Activated T-helper 2 cell treated with anti-CD3 and anti-CD28 coated beads, Interferon-gamma antibody, Interleukin-2, Interleukin-4, amounts not matched to agents 10 μg/mL and 5 μg/mL and 100 μg/mL, durations not matched to agents 14 hours and 24 hours and 36 hours (primary cell): ENCODE measurements at places on chromosomes 1 and 21.

- DNase-seq, result no peak
Observed at GRCh38 chr1:229015806-229016205, 255.1 kb upstream of the RAB4A start.

GRCh38 chr1:226185141-226186036, 1.2 kb downstream of the ACBD3 start:
- no peak for DNase-seq

DNA sequence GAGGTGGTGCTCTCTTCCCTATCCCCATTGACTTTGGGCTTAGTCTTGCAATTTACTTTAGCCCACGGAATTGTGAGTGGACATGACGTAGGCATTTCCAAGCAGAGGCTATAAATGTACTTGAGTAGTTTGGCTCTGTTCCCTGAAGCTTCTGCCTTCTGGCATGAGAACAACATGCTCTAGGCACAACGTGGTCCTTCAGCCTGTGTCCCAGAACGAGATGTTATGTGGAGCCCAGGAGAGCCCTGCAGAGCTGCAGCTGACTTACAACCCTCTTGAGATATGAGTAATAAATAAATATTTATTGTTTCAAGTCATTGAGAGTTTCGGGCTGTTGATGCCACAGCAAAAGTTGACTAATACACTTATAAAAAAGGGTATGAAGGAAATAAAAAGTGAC, 105.2 kb upstream of the HMGB4 start:
- DNase-seq, result no peak

GRCh38 chr1:191889623-191890003, 268.6 kb upstream of the RGS18 start:
- DNase-seq, result no peak

GRCh38 chr1:79295967-79296366, 289.4 kb upstream of the ADGRL4 start:
- DNase-seq, result no peak

DNA sequence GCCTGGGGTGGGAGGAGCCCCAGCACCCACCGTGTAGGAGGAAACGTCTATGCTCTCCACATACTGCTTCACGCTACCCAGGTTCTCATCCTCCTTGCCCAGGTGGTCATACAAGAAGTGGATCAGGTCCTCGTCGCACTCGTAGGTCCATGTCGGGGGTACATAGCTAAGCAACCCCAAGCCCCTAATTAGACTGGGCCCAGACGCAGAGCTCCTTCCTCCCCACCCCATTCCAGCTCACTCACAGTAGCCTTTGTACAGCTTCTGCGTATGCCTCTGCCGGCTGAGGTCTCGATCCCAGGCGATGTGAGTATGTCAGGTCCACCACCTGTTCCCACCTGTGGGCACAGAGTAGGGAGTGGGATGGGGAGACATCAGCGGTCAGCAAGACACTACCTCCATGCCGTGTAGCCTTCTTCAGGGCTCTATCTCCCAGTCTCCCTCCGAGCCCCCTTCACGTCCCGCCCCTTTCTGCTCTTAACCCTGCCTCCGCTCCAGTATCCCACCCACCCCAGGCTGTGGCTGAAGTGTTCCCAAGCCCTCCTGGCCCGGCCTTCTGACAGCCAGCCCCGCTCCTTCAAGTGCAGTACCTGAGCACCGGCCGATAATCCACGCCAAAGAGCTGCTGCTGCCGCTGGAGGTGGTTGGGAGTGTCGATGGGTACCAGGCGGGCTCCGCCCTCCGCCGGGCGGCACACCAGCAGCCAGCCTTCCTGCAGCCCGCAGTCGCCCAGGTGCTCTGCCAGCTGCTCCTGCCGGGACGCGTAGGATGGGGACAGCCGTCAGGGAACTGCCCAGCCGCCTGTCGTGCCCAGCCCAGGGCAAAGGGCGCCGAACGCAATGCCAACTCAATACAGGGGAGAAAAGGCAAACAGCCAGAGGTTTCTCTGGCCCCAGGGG, 919 bp downstream of the HECTD3 start:
- DNase-seq, result no peak

GRCh38 chr1:228306275-228307217, 98.7 kb downstream of the OBSCN start:
- no peak for DNase-seq

DNA sequence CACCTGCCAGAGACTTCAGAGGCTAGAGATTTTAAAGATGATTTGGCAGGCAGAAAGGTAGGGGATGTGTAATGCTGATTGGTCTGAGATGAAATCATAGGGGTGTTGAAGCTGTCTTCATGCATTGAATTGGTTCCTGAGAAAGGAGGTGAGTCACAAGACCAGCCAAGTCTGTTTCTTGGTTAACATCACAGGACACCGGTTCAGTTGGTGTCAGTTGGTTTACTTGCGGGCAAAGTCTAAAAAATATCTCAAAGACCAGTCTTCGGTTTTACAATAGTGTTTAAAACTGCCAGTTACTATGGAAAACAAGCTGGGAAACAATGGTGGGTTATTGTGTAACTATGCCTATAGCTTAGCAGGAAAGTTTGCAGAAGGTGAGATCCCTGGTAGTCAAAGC, 305.9 kb downstream of the BARHL2 start:
- DNase-seq, result no peak

DNA sequence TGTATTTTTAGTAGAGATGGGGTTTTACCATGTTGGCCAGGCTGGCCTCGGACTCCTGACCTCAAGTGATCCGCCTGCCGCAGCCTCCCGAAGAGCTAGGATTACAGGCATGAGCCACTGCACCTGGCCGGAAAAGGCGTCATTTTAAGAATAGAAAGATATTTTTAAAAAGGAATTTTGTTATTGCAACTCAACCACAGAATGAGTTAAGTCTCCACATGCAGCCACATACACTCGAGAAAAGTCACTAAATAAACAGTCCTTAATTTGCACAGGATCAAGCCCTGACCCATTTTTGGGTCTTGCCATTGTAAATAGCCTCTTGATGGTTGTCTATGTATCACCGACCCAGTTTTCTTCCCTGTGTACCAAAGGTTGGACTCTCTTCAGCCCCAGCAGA, 85.5 kb downstream of the FBXO2 start:
- no peak for DNase-seq

DNA sequence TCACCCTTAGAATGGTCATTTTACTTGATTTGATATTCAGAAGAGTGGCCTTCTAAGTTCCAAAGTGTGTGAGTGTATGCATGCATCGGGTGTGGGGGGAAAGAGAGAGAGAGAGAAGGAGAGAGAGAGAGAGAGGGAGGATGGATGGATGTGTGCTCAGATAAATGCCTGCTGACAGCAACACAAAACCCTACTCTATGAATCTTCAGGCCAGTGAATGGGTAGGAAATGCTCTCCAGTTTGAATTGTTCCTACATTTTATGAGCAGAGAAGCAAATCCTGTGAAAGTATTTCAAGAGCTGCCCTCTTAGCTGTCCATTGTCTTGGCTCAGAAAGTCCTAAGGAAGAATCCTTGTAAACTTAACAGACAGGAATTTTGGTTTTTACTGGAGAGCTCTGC, 7.4 kb downstream of the JAM2 start:
- no peak for DNase-seq

- no peak for DNase-seq
Observed at GRCh38 chr1:7745783-7746182, 25.3 kb upstream of the VAMP3 start.

- no peak for DNase-seq
Observed at GRCh38 chr1:150006881-150007421, 3.6 kb downstream of the OTUD7B start.

GRCh38 chr1:172944931-172945330, 105.8 kb downstream of the TNFSF18 start:
- DNase-seq, result no peak

- no peak for DNase-seq
Observed at GRCh38 chr1:166471359-166471758, 304.6 kb upstream of the FAM78B start.

DNA sequence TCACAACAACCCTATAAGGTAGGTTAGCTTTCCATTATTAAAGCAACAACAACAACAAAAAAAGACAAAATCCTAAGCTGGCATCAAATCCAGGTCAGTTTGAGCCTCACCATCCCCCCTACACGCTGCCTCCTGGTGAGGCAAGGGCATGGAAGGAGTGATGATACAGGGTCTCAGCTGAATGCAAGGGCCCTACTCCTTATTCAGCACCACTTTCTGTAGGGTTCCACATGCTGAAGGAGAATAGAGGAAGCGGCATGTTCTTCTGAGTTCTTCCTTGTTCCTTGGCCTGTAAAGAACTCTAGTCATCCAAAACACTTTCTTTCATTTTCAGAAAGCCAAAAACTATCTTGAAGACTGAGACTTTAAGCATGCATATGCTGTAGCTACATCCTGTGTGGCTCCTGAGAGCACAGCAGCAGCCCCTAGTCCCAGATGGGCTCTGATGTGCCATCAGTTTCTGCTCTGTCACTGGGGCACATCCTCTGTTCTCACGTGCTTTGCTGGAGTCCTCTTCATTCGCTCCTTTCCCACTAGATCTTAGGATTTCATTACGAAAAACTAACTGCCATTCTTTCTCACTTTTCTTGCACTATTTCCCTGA, 6.2 kb downstream of the ILDR2 start:
- DNase-seq, result no peak

DNA sequence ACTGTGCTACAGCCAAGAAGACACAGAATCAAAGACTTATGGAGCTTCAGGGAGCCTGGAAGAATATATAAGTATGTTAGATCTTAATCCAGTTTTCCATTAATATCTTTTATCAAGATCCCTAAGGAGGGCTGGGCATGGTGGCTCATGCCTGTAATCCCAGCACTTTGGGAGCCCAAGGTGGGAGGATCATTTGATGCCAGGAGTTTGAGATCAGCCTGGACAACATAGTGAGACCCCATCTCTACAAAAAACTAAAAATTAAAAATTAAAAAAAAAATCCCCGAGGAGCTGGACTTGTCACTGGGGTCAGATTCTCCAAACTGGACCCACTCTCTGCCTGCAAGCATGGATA, 113.9 kb upstream of the CDC42BPA start:
- no peak for DNase-seq

DNA sequence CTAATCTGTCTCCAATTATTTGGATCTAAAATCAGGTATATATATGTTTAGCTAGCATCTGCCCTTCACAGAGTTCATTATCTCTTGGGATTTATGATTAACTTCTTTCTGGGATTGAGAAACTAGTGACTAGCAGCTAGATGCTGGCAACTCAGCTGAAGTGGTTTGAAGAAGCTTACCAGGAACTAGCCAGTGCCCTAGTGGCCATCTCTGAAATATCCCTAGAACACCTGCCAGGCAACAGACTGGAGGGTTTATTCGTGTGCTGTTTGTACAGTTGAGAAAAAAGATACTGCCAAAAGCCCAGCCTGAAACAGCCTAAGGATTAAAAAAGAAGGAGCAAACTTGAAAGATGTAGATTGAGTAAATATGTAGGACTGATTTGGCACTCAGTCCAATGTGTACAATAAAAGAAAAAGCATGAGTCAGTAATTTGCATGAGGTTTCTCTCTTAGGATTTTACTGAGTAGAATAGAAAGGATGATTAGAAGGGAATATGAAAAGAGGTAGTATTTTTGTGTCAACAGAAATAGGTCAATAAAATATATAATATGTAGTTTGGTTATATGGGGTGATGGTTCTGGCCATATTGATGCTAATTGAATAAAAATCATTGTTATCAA, 1144.6 kb upstream of the ADGRL2 start:
- DNase-seq, result no peak

DNA sequence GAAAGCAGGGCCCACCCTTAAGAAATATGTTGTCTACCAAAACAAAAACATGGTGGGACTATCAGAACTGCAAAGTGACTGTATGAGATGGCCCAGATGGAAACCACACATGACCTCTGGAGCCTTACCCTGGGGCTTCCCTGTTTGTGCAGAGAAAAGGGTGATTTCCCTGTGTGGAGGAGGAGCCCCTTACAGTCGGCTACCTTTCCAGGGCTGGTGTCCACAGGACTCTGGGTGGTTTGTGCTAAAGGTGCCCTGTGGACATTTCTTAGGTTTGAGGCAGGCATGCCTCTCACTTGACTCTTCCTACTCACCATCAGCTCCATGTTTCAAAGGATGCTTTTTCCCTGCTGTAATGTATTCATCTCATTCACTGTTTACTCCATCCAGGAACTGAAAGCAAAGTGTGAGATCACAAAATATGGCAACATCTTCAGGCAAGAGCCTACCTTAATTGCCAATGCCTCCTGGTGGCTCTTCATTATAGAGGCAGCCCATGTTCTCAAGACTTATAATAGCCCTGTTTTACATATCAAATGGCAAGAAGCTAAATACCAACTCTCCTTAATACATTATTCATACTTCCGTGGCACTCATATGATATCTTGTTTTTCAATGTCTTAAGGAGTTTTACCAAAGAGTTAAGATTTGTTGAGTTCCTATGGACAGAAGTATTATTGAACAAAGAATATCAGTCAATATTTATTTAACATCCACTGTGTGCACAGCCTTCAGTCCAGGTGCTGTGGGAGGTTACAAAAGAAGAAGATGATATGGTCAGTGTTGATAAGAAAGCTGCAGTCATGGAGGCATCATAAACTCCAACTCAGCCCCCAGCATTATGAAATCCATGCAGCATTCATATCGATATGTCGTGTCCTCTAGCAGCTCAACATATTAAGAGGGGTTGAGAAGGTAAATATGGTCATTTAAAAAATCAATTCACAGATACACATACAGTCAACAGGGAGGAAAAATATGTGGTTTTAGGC, 15.5 kb upstream of the TFF3 start:
- DNase-seq, result no peak

DNA sequence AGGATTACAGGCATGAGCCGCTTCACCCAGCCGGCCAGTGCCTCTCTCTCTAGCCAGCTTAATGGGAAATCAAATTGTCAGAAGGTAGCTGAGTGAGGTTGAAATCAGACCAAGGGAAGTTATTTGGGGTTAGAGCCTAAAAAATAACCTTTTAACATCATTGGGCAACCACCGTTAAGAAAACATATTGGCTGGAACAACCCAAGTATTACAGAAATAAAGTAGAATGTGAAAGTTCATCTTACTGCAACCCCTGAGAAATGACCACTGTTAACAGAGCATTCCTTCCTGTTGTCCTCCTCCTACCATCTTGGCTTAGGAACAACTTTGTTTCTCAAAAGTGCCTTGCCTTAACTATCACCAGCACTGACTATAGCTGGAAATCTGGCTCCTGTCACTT, 3.2 kb upstream of the RNF186 start:
- DNase-seq, result no peak
